ENCODE measurements at places on chromosomes 4 and X.

DNA sequence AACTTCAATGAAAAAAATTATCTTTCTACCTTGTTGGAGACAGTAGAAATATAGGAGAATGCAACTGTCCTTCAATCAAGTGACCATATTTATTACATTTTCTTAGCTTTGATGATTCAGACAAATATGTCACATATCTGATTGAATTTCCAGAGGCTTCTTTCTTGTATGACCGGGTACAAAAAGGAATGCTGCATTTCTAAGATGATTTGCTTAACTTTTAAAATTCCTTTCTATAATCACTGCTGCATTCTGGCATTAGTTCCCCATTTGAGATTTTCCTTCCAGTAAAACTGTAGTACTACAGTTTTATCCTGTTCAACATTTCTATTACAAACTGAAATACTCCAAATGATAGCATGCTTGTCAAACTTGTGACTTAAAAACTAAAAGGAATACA, 5.2 kb downstream of the MFSD8 start:
- no peak for DNase-seq

- no peak for DNase-seq
These were observed 41.7 kb upstream of the DDX60 start for GRCh38 chr4:168360271-168360670.

DNA sequence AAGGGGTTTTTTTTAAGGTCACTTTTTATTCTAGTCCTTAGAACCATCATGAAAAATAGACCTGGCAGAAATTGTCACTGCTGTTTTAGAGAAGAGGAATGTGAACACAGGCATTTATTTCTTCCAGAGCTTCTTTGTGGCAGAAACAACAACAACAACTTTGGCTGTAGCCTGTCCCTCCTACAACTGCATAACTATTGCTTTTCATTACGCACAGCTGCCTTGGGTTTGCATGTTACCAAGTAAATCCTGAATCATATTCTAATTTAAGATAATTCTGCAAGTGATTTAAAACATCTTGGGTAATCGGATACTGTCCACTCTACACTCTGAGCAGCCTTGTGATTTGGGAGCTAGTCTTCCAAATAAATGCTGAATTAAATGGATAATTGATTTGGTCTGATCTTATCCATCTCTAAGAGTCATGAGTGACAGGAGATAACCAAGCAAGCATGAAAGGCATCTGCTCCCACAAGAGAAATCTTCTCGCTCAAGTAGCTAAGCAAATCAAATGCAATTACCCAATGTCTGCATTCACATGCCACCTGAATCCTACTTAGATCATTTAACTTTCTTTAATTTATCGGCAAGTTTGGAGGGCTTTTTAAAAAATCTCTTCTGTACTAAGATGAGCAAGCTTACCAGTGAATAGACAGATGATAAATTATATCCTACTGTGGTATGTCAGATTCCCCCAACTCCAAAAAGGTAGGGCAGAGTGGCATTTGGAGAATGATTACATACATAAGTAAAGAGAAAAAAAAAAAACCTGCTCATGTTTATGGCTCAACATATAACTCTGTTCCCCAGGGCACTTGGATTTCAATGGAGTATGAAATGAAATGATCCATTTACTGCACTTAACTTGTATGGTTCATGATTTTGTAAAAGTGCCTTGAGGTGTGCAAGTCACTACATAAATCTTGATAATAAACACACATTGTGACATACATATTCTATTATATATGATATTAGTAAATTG, 73.6 kb downstream of the EGF start:
- no peak for DNase-seq

GRCh38 chrX:9610771-9611392, 146.0 kb downstream of the TBL1X start:
- DNase-seq = no peak

GRCh38 chrX:119045884-119046283, 26.9 kb upstream of the CT47C1 start:
- DNase-seq = no peak

- no peak for DNase-seq
These were observed 583 bp downstream of the RASL11B start for GRCh38 chr4:52862639-52863161.

GRCh38 chrX:23136816-23137215, 137.1 kb downstream of the DDX53 start:
- DNase-seq = no peak

DNA sequence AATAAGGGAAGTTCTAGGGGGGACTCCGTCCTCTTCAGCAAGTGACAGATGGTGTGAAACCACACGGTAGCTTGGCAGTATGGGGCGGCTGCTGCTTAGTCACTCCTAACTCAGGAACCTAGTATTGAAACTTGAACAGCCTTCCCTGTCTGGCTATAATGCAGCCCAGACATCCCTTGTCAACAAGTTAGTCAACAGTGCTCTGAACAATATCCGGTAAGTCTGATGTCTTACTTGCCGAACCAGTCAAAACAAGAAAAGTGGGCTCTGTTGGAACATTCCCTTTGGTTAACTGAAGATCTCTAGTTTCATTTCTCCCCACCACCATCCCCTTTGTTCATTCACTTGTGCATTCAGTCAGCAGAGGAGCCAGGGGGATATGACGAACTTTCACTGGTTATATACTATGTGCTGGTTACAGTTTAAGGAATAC, 18.7 kb upstream of the CXCL13 start:
- DNase-seq = no peak

DNA sequence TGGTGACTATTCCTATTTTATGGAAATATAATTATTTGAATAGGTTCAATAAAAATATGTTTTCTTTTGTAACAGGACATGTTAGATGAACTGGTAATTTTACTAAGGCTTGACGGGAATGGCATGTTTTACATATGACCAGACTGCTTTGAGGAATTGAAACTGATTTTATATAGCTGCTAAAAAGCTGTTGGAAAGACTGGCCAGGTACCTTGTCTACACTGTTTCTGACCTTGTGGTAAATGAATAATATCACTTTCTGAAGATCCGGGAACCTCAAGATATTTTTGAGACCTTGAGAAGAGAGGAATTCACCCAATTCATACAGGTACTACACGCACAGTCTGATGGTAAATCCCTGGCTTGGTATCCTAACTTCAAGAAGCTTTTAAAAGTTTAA, 42.1 kb upstream of the USP46 start:
- no peak for DNase-seq

- DNase-seq = no peak
These were observed 20.1 kb upstream of the SMIM14 start for GRCh38 chr4:39658756-39659155.

DNA sequence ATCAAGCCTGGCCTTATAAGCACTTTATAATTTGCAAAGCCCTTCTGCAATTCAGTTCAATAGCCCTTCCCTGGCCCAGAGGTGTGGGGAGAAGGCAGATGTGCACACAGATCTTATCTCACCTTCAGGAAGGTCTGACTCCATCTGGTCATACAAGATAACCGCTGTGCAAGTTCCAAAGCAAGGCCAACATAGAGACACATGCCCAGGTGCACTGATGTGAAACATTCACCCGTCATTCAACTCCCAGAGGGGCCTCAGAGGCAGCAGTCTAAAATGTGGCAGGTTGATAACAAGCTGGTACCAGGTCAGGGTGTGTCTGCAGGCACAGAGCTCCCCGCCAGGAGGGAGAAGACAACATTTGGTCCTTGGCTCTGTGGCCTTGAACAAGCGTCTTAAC, 10.9 kb upstream of the WFS1 start:
- no peak for DNase-seq

GRCh38 chr4:147739239-147739823, 7.4 kb downstream of the ARHGAP10 start:
- no peak for DNase-seq

DNA sequence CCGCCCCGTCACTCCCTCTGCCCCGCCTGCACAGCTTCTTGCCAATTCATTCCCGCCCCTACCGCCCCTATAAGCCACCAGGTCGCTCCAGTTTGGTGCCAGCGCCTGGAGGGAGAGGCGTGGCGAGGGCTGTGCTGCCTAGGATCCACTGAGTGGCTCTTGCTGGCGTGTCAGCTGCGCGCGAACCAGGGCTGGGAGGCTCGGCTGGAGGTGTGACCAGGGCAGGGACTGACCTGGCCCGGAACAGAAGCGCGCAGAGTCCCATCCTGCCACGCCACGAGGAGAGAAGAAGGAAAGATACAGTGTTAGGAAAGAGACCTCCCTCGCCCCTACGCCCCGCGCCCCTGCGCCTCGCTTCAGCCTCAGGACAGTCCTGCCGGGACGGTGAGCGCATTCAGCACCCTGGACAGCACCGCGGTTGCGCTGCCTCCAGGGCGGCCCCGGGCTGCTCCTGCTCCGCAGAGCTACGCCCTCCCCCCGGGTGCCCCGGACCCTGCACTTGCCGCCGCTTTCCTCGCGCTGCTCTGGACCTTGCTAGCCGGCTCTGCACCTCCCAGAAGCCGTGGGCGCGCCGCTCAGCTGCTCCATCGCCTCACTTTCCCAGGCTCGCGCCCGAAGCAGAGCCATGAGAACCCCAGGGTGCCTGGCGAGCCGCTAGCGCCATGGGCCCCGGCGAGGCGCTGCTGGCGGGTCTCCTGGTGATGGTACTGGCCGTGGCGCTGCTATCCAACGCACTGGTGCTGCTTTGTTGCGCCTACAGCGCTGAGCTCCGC, at the start of gene GPR78:
Gene GPR78, plus strand, starts transcription at position 72 of the 773 bp plus-strand sequence. Its CDS starts 591 bp downstream, at position 663.
- DNase-seq = peak; percentile 73
